Occipital lobe (tissue), 3 donors: ENCODE measurements at places on chromosomes 2 and 18. TPM values are rescaled to one million over a fixed set of nuclear protein-coding genes. Genes with fewer than 3 reads are reported as not detected.

TNFAIP6 gene
- 0.31 TPM for total RNA-seq

GRCh38 chr2:36653967-36654694, 42.4 kb upstream of the VIT start:
- no peak for DNase-seq

GPR45 gene
- total RNA-seq: 0.78 TPM

DNA sequence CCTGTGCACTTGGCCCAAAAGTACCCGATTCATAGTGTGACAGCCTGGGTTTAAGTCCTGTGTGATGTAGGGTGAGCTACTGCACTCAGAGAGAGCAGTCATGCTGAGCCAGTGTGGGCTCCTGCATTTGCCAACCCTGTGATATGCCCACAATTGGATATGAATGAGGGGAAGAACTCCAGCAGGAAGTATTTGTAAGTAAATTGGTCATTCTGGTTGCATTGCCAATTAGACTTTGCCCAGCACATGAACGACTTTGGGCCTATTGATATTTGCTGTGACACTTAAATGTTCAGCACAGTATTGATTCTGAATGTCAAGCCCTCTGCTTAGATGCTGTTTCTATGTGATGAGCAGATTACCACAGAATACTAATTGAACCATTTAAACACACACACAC, 570.9 kb downstream of the PIK3C3 start:
- DNase-seq: no peak

AGXT gene
- total RNA-seq: not detected

MPV17 gene
- 36.8 TPM for total RNA-seq

- DNase-seq: no peak
These were observed 5.3 kb upstream of the TMEM185B start for GRCh38 chr2:120228503-120228902.

DNA sequence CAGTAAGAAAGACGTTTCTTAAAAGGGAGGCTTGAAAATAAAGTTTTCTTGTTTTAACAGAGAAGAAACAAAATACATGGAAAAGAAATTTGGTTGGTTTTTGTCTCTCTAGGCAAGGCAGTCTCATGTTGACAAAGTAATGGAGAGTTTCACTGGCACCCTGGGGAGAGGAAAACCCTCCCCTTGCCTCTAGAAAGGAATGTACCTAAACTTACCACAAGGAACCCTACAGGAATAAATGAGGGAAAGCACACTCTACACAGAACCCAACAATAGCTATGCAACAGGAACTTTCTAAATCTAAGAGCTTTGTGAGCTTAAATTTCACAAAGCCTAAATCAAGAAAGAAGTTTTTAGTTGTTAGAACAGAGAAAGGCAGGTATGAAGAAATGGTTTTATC, 37.0 kb downstream of the FIGN start:
- DNase-seq: no peak

LPIN1 gene
- 26.7 TPM for total RNA-seq

DNA sequence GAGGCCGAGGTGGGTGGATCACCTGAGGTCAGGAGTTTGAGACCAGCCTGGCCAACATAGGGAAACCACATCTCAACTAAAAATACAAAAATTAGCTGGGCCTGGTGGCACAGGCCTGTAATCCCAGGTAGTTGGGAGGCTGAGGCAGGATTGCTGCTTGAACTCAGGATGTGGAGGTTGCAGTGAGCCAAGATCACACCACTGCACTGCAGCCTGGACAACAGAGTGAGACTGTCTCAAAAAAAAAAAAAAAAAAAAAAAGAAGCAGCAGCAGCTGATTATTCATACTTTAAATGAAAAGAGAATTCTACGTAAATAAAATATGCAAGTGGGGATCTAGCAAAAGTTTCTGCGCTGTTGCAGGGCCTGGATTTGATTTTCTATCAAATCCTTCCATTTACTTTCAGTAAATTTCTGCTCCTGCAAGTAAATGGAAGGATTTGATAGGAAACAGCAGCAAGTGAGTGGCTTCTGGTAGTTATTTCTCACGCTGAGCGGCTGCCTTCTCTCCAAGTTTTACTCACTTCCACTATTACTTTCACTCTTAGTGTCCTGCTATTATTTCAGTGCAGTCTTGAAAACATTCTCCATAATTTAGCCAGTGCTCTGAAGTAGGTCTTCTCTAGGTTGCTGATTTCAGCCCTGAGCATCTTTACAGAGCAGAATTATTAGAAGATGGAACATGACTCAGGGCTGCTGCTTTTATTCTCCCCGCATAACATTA, 68.4 kb downstream of the SLC16A14 start:
- DNase-seq: no peak

GRCh38 chr2:237731663-237732062, 66.9 kb upstream of the RBM44 start:
- no peak for DNase-seq

DNA sequence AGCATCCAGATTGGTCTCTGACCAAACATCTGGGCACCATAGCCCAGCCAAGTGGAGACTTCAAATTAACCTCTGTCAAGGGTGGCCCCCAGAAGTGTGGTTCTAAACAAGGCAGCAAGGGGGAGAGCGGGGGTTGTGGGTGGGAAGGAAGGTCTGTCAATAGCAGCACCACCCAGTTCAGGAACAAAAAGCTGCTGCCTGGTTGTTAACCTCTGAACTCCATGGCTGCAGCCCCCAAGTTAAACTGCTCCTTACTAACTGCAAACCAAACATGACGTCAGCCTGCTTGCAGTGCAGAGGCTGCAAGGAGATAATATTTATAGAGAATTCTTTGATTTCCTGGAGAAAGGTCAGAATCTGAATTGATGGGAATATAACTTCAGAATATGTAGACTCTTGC, 76.5 kb downstream of the ARL4C start:
- no peak for DNase-seq

DNA sequence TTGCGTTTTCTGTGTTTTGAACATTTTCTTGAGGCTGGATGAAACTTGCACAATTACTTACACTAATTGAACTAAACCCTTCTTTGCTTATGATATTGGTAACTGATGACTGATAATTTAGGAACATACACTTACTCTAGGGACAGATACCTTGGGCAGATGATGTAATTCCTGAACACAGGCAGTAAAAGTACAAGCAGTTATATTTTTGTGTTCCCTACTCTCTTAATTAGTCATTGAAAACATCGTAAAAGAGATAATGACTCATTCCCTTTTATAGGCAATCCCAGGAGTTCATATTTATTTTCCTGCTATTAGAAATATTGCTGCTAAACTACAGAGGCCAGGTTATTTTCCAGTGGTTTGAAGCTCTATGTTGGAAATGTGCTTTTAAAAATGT, 46.4 kb downstream of the CCDC85A start:
- DNase-seq: no peak
